ENCODE measurements at places on chromosomes 3 and 15.

DNA sequence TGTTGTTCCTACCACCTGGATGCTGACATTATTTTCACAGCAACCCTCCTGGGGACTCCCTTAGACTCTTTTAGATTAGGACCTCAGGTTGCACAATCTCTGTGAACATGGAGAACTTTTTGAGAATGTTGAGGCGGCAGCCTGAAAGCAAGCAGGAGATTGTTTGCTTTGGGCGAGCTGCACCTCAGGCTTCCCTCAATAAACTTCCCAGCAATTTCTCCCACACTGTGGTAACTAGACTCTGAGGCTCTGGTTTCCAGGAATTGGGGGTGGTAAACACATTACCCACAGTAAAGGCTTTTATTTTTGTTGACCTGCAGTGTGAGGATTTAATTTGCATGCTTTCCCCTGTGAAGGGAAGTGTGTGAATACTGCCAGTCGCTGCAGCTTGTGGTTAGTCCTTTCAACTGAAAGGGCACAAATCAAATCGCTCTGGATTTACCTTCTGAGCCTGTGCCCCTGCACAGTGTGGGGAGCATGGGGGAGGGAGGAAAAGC is 35.2 kb upstream of the SIAH2 start:
- DNase-seq: peak; percentile 95

GRCh38 chr15:44298878-44299277 is 10.4 kb downstream of the GOLM2 start:
- DNase-seq: peak; percentile 14

DNA sequence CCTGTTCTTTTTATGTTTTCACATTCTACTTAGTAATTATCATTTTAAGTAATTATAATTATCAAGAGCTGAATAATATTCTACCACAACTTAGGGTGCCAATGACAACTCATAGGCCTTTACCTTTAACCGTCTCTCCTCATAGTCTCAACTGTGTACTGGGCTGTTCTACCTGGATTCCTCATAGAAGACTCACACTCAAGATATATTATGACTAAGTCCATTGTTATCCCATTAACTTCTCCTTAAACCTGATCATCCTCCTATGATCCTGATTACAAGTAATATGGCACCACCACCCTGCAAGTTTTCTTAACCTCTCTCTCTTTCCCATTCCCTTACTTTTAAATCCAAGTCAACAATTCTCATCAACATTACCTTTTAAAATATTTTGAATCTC is 285.9 kb upstream of the VEPH1 start:
- no peak for DNase-seq

- DNase-seq: peak; percentile 10
Measured at GRCh38 chr3:50428007-50428633, 68.8 kb upstream of the TMEM115 start.

DNA sequence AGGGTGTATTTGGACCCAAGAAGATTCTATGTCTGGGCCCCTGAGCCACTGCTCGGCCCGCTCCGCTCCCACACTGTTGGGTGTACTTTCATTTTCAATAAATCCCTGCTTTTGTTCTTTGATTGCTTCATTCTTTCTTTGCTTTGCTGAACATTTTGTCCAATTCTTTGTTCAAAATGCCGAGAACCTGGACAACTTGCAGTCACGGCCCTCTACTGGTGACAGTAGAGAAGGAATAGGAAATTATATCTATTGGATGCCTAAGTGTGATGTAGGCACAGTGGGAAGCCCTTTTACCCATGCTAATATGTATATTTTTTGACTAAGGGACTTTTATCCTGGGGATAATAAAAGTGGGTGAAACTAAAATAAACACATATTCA is 340.8 kb downstream of the LRRC3B start:
- no peak for DNase-seq

GRCh38 chr3:171155122-171155700 is 128.7 kb upstream of the SLC2A2 start:
- DNase-seq: no peak

DNA sequence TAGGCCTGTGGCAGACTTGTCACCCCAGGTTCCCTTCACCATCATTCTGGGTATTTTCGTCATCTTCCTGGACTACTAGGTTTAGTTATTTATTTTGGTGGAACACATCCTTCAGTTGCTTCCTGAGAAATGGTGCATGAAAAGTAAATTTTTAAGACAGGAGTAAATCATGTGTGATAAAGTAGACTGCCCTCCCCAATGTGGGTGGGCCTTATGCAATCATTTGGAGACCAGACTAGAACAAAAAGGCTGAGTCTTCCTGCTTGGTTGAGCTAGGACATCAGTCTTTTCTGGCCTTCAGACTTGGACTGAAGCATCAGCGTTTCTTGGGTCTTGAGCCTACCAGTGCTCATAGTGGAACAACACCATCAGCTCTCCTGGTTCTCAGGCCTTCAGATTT is 50.7 kb upstream of the SLC2A2 start:
- no peak for DNase-seq

- DNase-seq: peak; percentile 77
Measured at GRCh38 chr3:100254168-100254777, 6.5 kb upstream of the TBC1D23 start.

- DNase-seq: no peak
Measured at GRCh38 chr15:64251658-64252057, 88.8 kb upstream of the PPIB start.

GRCh38 chr3:8223766-8224165 is 277.9 kb upstream of the LMCD1 start:
- DNase-seq: no peak
